ENCODE measurements at places on chromosomes 7 and 10.

DNA sequence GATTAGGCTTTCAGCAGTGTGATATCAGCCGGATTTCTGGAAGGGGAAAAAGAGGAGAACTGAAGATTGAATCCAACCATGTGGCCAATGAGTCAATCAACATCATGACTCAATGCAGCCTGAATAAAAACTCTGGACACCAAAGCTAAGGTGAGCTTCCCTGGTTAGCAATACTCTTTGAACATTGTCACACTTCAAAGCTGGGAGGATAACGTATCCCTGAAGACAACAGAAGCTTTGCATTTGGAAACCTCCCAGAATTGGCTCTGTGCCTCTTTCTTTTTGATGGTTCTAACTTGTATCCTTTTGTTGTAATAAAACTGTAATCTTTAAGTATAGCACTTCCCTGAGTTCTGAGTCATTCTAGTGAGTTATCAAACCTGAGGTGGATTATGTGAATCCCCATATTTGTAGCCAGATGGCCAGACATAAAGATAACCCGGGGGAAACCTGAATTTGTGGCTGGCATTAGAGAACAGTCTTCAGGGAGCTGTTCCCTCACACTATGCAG, 284.4 kb downstream of the IPMK start:
- DNase-seq = no peak

GRCh38 chr7:106064771-106065574, 47.1 kb downstream of the SYPL1 start:
- no peak for DNase-seq

- DNase-seq = no peak
Observed at GRCh38 chr10:15069230-15069629, 19.3 kb downstream of the ACBD7 start.

GRCh38 chr7:47529405-47529804, 52.5 kb downstream of the TNS3 start:
- DNase-seq = no peak

DNA sequence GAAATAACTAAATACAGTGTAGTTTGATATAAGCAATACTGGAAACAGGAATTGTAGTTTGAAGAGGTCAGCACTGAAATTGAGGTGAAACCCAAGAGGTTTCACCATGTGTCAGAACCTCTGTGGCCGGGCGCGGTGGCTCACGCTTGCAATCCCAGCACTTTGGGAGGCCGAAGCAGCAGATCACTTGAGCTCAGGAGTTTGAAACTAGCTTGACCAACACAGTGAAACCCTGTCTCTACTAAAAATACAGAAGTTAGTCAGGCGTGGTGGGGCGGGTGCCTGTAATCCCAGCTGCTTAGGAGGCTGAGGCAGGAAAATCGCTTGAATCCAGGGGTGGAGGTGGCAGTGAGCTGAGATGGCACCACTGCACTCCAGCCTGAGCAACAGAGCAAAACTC, 13.7 kb downstream of the AHCYL2 start:
- DNase-seq = no peak

DNA sequence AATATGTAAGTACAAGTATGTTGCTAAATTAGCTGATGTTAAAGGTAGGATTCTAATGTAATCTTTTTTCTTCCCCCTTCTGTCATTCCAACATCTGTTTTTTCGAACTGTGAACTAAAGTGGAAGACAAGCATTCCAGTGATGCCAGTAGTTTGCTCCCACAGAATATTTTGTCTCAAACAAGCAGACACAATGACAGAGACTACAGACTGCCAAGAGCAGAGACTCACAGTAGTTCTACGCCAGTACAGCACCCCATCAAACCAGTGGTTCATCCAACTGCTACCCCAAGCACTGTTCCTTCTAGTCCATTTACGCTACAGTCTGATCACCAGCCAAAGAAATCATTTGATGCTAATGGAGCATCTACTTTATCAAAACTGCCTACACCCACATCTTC, 62.7 kb downstream of the WAC start:
- no peak for DNase-seq

GRCh38 chr7:26337232-26337865, 45.7 kb downstream of the SNX10 start:
- DNase-seq = no peak

- DNase-seq = no peak
Observed at GRCh38 chr10:132282667-132283603, 24.8 kb downstream of the STK32C start.

DNA sequence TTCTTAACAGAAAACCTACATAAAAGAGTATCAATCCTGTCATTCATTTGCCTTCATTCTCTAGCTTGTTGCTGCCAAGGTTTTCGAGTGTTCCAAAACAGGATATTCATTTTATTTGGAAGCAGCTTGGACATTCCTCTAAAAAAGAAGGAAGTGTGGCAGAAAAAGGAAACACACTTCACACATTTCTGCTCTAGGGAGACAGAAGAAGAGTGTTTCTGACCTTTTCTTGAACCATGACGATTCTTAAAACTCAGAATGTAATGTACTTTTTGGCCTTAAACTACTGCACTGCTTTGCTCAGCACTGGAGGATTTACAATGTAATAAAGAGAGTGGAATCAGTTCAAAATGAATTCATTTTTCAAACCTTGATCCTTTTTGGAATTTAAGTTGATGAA, 81.3 kb downstream of the SEMA3A start:
- DNase-seq = no peak

- DNase-seq = peak; percentile 32
Observed at GRCh38 chr7:21256310-21256877, 171.5 kb upstream of the SP4 start.

DNA sequence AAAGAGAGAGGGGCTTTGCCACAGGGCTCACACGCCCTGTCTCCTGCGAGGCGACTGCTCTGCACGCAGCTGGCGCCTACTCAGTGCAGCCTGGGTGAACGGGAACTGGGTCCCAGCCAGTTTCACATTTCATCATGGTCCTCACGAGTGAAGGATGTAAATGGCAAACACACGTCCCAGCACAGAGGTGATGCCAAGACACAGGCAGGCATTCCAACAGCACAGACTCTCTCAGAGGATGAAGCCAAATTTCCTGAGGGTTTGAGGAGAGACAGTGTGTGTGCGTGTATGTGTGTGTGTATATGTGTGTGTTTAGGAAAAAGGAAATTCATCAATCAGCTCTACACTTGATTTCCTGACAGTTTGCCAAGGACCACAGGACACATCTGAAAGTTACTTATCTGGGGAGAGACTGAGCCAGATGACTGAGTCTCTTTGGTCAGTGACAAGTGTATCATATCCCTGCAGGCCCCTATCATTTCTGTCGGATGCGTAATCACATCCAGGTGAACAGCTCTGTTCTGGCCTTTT, 53.9 kb downstream of the CHST15 start:
- no peak for DNase-seq

DNA sequence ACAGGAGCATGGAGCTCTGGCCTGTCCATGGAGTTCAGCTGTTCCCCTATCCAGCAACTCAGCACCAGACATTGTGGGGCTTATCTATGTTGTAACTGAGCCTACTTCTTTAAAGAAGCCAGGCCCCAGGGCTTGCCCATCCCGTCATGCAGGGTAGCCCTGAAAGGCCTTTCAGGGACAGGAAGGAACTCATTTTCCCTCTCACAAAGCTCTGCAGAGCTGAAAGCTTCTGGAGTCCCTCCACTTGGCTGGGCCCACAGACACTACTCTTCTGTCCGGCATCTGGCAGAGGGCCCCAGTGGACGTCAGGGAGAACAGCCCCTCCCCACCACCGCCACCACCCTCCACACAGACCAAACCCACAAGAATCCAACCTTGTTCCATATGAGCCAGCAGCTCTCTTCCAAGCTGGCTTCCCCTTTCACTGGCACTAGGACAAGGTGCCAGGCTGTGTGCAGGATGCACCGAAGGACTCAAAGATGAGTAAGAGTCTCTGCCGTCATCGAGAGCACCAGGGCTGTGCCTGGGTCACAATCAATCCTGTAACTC, 33.1 kb downstream of the DENND2A start:
- DNase-seq = no peak

DNA sequence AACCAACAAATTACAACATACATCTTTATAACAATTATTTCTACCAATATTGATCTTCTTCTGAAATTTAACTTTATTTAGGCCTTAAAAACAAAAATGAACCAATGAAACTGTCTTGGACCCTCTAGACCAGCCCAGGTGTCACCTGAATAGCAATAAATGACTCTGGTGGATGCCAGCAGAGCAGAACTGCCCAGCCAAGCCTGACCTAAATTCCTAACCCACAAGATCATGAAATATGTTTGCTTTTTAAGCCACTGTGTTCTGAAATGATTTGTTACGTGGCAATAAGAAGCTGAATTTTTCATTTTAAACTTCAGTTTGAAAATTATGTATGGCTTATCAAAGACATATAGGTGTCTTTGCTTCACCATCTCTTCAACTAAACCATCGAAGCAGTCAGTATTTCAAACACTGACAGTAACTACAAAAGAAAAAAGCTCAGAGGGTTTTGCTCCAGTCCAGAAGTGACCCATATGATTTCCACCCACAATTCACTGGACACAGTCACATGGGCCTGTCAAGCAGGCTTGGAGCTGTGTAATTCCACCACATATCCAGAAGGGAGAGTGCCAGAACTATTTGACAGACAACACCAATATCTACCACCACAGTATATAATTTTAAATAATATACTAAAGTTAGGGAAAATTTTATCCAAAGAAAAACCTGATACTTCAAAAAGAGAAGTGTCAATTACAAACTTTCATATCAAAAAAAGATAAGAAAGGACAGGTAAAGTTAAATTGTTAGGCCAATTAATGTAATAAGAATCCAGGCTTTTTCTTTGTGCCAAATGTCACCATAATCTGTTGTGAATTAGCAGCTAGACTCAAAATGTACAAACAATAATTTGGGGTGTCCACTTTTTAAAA, 94.5 kb downstream of the KMT2C start:
- DNase-seq = peak; percentile 26

DNA sequence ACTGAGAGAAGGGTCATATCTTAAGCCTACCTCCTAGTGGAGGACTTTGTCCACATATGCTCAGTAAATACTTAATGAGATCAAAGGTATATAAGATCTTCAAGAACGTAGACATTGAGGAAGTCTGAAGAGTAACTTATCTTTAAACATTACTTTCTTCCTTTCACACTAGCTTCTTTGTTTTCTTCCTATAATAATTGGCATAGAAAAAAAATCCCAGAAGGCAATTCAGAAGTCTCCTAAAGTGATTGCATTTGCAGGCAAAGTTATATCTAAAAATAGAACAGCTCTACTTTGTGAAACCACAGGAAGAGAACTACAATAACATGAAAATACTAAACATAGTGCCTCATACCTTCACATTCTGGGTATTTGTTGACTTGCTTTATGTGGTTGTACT, 150.4 kb downstream of the PPP1R3A start:
- no peak for DNase-seq

GRCh38 chr7:95470452-95470851, 15.3 kb upstream of the ASB4 start:
- peak; percentile 84 for DNase-seq

GRCh38 chr10:114437473-114438292, 33.4 kb upstream of the AFAP1L2 start:
- no peak for DNase-seq

GRCh38 chr10:102729029-102730026, 14.4 kb upstream of the WBP1L start:
- DNase-seq = no peak

DNA sequence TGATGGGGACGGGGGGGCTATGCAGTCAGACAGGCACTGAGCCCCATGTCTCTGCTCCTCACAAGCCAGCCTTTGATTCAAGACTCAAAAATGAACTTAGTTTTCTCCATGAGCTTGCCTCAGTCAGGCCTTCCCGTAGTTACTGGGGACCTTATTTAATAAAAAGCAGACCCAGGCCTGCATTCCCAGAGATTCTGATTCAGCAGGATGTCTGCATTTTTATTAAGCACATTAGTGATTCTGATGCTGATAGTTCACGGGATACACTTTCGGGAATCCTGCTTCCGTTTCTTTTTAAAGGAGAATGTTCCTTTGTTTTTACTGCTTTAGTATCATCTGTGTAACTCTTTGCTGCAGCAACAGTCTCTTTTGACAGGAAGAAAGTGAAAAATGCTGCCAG, 28.3 kb upstream of the PLPP4 start:
- DNase-seq = no peak

GRCh38 chr7:50827281-50827680, 44.6 kb upstream of the GRB10 start:
- no peak for DNase-seq

GRCh38 chr7:73890555-73891147, 29.7 kb downstream of the TMEM270 start:
- no peak for DNase-seq

GRCh38 chr7:106887421-106887820, 22.3 kb downstream of the PIK3CG start:
- no peak for DNase-seq

DNA sequence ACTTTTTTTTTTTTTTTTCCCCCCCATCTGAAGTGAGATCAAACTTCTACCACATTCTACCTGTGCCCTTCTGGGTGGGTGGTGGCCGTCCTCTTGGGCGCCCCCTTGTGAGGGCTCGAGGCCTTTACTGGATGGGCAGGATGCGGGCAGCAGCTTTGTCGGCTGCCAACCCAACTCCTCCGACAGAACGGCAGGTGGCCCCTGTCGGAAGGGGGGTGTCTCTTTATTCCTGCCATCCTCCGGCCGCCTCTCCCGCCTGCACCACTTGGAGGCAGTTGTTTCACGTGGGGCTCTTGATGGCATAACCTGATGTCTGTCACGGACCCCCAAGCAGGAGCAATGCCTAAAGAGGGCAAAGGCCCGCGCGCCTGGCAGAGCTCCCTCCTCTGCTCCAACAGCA, 31.0 kb downstream of the AMZ1 start:
- DNase-seq = no peak

GRCh38 chr7:35576031-35576573, 118.8 kb downstream of the HERPUD2 start:
- no peak for DNase-seq
